ENCODE measurements at places on chromosomes 7 and 10.

DNA sequence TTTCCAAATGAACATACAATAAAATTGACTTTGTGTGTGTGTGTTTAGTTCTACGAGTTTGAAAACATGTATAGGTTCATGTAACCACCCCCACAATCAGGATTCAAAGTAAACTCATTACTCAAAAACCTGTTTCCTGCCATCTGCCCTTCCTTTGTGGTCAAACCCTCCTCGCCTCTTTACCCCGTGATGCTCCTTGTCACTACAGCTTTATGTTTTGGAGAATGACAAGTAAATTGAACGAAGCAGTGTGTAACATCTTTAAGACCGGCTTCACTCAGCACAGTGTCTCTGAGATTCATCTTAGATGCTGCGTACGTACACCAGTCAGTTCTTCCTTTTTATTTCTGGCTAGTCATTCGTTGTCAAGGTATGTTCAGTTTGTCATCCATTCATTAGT lies 54.6 kb upstream of the MKI67 start:
- peak; percentile 80 for DNase-seq

GRCh38 chr7:77338883-77339629 lies 77.1 kb downstream of the GSAP start:
- DNase-seq = no peak

GRCh38 chr7:143027032-143027431 lies at the start of gene OR9A2:
Gene OR9A2 (minus strand): TSS chr7:143027132. CDS start chr7:143027132, 0 bp downstream.
- DNase-seq = no peak

GRCh38 chr7:28961972-28962371 lies 3.8 kb upstream of the TRIL start:
- no peak for DNase-seq

DNA sequence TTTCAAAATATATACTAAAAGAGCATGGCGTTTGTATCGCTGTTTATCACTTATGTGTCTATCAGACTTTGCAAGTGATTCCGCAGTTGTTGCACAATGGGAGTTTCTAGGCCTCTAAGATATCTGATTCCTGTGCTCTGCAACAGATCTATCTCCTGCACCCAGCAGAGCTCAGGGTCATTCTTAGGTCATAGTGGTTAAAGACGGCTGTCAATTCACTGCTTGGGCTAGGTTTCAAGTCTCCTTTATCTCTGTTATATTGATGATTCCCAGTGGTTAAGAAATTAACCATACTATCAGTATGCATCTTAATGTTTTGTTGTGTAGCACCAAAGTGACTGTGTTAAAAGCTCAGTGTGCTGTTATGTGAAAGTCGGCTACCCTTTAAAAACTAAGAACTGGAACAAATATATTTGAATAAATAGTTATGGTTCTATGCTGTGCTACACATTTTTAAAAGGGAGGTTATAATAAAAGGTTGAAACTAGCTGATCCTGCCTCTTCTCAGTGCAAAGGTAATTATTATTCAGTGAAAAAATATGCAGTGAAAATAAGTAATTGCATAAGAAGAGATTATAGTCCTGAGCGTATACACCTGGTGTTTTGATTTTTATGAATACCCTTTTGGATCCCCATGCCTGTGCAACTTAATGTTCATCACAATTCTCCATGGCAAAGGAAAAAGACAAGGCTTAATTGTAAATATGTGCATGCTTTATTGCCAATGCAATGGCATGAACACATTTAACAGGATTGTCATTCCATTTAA lies 24.0 kb downstream of the HOXA1 start:
- no peak for DNase-seq

DNA sequence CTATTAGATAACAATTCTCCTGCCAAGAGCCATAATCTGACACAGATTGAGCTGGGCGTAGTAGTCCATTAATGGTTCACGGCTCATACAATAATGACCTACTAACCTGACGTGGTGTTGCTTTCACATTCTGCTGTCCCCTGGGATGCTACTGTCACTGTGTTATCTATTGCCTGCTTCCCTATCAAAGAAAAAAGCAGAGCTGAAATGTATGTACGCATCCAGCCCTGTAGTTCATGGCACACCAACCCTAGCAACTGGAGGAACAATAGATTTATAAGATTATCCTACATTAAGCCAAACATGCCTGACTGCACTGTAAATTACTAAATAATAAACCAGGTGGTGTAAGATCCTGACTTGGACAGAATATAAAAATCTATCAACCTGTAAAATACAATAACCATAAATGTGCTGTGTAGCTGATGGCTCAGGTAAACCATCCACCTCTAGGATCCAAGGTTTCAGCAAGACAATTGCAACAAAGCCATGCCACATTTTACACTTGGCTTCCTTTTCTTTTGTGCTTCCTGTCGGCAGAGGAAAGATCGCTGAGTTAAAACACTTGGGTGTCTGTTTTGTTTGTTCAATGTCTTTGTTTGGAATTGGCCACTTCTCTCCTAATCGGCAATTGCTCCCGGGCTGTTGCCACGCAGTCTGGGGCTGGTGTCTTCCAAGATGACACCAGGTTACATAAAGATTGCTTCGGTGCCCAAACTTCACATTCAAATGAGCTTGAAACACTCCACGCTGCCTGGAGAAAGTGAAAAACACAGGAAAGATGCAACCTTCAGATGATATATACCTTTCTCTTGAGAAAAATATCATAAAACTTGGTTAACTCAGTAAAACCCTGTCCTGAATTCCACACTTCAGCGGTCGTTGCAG lies 143.9 kb upstream of the MGMT start:
- no peak for DNase-seq

GRCh38 chr7:104807671-104808070 lies 206.3 kb upstream of the KMT2E start:
- DNase-seq = no peak

DNA sequence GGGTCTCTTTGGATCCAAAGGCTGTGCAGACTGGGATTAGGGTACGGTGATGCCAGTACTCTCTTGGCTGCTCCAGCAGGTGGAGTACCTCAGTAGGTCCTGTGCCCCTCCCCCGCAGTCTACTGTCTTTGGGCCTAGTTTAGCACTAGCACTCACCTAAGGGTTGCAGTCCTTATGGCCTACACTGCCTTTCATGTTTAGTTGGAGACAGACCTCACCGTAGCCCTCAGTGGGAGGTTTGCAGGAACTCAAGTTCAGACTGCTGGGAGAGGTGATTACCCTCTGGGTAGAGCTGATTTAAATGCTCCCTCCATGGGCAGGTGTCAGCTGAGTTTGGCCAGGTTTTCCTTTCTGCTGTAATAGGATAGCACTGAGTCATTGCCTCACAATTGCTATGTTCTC lies 210.8 kb upstream of the TMEM196 start:
- no peak for DNase-seq

DNA sequence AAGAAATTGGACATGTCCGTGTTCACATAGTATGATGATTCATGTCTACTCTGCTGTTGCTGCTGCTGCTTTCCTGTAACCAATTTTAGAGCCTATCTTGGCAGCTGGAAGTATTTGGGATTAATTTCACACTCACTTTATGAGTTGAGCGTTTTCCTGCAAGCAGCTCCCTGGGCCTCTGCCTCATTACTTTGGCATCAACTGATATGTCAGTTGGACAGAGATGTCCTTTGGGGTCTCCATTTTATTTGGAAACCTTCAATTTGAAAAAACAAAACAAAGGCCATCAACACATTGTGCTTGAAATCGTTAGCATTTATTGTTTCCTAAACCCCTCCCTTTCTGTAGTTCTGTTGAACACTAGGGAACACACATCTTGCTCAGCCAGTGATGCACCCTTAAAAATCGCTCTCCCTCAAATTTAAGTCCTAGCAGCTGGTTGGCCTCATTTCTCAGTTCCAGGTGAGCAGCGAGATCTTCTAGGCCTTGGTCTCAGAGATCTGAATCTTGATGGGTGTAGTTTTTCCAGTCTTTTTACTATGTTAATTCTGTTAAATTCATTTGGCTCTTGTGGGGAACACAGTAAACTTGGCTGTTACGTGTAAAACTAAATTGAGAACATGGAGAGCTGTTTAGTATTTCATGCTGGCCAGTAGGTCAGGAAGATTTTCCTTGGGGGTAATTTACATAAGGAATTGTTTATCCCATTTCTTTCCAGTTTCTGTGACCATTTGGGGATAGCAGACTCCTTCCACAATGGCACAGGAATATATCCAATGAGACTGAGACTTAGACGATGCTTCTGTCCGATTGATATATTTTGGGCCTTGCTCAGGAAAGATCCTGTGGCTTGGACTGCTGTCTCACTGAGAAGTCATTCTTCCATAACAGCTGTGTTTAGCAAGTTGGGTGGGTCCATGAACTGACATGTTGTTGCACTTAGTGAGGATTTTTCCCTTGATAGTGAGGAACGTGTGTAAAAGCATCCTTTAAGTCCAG lies 371.6 kb downstream of the BBS9 start:
- no peak for DNase-seq

GRCh38 chr10:17208476-17208875 lies 7.0 kb upstream of the TRDMT1 start:
- no peak for DNase-seq

GRCh38 chr10:8534096-8534495 lies 479.6 kb downstream of the GATA3 start:
- no peak for DNase-seq

DNA sequence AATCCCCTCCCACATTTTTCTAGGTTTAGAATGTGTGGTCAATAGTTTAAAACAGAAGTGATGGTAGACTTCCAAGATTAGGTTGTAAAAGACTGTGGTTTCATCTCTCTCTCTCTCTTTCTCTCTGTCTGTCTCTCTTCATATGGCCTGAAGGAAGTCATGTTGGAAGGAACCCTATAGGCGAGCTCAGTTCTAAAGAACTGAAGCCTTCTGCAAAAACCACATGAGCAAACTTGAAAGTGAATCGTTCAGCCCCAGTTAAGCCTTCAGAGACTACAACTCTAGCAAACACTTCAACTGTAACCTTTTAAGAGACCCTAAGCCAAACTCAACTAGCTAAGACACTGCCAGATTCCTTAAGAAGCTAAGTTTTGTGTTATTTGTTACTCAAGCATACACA lies 707.5 kb upstream of the LRRTM3 start:
- DNase-seq = no peak

- no peak for DNase-seq
Observed at GRCh38 chr7:81510122-81510521, 259.7 kb downstream of the HGF start.

DNA sequence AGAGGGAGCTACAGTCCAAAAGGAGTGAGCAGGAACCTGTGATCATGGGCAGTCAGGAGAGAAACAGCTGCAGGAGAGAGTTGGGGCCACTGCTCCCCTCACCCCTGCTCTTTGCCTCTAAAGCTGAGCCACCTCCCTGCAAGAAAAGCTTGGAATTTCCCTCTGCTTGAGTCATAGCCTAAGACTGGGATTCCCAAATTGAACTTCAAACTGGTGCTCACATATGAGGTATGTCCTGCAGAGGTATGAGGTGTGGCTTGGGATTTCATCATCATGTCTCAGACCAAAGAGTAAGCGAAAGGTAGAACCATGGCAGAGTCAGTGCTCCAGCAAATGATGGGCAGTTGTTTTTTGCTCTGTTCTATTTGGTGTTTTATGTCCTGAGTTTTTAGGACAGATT lies 237.1 kb upstream of the NRP1 start:
- no peak for DNase-seq

DNA sequence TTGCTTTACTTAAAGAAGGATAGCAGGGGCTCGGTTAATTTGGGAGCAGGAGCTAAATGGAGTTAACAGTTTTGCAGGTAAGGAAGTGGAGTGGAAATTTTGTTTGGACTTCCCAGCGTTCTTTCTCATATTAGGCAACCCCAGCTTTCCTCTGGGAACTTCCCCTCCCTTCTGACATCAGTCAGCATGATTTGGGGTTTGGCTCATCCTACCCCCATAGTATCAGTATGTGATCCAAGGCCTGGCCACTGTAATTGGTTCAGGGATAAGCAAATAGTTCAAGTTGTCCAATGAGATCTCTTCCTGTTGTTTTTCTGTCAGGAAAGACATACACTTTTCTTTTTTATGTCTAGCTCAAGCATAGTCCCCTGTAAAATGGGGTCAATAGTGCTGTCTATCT lies 125.6 kb upstream of the CDK6 start:
- no peak for DNase-seq

- no peak for DNase-seq
Observed at GRCh38 chr10:21514129-21514817, 11.2 kb downstream of the SKIDA1 start.

- DNase-seq = no peak
Observed at GRCh38 chr10:77506517-77507200, 130.9 kb downstream of the KCNMA1 start.

DNA sequence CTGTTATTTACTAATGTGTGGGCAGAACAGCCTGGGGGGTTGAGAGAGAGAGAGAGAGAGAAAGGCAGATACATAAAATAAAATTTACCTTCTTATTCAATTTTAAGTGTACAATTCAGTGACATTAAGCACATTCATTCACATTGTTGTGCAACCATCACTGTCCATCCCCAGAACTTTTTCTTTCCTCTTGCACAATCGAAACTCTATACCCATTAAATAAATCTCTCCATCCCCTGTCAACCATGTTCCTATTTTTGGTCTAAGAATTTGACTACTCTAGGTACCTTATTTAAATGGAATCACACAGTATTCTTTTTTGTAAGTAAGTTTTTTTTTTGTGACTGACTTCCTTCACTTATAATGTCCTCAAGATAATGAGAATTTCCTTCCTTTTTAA lies 181.6 kb downstream of the SND1 start:
- no peak for DNase-seq

- DNase-seq = no peak
Observed at GRCh38 chr10:11489591-11489990, 121.9 kb downstream of the USP6NL start.

DNA sequence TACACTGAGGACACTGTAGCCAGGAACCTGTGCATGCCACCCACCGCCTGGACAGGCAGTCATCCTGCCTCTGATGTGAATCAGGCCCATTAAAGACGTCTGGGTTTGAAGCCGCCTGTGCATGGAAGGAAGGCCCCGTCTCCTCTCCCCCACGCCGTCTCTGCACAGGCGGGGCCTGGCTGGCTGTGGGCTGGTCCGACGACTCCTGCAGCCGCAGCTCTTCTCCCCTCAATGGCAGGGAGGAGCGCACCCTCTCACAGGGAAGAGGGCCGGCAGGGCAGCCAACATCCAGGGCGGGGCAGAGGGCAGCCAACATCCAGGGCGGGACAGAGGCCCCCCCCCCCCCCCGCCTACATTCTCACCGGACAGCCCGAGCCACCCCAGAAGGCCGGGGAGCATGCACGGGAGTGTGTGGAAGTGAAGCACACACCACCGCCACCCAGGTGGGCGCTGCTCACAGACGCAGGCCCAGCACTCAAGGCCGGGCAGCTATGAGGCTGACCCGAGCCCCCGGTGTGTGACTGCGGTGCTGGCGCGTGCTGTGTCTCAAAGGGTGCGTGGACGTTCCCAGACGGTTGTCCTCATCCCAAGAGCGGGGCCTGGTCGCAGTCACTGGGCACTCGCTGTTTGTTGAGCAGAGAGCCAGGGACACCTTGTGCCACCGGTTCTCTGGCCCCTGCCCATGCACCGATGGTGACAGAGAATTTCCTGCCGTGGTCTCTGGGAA lies 19.1 kb downstream of the DPYSL4 start:
- no peak for DNase-seq

DNA sequence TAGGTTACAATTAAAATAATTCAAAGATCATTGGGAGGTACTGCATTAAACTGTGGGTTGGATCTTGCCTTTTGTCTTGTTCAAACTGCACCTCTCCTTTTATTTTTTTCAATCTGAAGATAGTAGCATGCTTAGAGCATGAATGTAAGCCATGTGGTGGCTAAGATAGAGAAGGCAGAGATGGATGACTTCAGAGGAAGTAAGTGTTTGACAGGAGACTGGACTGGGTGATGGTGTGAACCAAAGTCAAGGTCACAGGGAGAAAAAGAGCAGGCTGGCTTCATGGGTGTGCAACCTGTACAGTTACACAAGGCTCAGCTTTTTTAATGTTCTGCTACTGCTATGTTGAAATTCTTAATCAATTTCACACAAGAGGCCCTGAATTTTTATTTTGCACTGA lies 85.6 kb downstream of the ZEB1 start:
- DNase-seq = no peak

- DNase-seq = no peak
Observed at GRCh38 chr10:80491251-80492102, 37.4 kb downstream of the TSPAN14 start.
